ENCODE measurements at places on chromosomes 7 and 10. TPM values are rescaled to one million over a fixed set of nuclear protein-coding genes. Genes with fewer than 3 reads are reported as not detected.

Gene TFEC
- not detected for total RNA-seq

Gene HKDC1
- total RNA-seq = 0.39 TPM

Gene ZP3
- 9.8 TPM for total RNA-seq

Gene IMPDH1
- 20.6 TPM for total RNA-seq

- no peak for DNase-seq
These were observed 134.7 kb downstream of the TMEM178B start for GRCh38 chr7:141208539-141208938.

All from CD8-positive, alpha-beta T cell (primary cell).